ENCODE measurements at places on chromosomes 6 and 20.

GRCh38 chr20:33423141-33423834 is 20.3 kb downstream of the SNTA1 start:
- DNase-seq: no peak

DNA sequence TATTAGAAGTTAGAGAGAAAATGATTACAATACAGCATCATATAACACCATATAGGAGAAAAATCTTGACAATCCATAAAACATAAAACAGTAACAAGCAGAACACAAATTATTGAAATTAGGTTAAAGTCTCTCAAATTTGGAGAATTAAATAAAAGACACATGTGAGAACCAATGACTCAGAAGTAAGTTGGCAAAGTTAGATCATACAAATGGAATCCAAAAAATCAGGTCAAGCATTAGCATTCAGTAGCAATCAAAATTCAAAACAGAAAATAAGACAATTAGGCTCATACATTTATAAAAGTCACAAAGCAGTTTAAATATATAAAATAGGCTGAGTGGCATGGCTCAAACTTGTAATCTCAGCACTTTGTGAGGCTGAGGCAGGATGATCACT is 775.6 kb downstream of the PHF3 start:
- no peak for DNase-seq

GRCh38 chr20:11447371-11448100 is 470.2 kb upstream of the BTBD3 start:
- no peak for DNase-seq

- DNase-seq: no peak
Measured at GRCh38 chr6:157558049-157558448, 177.1 kb downstream of the ZDHHC14 start.

- no peak for DNase-seq
Measured at GRCh38 chr20:3102575-3103368, 18.2 kb upstream of the AVP start.

- DNase-seq: no peak
Measured at GRCh38 chr6:15096894-15097837, 148.7 kb upstream of the JARID2 start.

DNA sequence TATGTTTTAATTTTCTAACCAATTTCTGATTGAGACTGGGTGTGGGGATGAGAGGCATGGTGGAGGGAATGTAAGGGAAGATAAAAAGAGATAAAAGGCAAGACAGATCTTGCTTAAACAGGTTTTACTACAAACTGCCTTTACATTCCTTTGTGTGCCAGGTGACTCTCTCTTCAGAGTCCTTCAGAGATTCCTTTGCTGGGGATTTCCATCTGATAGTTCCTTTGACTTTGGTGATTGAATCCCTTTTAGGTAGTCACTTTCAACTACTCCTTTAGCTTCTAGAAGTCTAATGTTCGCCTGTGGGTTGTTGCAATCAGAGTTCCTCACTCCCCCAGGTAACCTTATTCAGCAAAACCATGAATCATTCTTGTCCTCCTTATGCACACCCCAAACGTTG is 283.3 kb upstream of the MANEA start:
- DNase-seq: no peak

DNA sequence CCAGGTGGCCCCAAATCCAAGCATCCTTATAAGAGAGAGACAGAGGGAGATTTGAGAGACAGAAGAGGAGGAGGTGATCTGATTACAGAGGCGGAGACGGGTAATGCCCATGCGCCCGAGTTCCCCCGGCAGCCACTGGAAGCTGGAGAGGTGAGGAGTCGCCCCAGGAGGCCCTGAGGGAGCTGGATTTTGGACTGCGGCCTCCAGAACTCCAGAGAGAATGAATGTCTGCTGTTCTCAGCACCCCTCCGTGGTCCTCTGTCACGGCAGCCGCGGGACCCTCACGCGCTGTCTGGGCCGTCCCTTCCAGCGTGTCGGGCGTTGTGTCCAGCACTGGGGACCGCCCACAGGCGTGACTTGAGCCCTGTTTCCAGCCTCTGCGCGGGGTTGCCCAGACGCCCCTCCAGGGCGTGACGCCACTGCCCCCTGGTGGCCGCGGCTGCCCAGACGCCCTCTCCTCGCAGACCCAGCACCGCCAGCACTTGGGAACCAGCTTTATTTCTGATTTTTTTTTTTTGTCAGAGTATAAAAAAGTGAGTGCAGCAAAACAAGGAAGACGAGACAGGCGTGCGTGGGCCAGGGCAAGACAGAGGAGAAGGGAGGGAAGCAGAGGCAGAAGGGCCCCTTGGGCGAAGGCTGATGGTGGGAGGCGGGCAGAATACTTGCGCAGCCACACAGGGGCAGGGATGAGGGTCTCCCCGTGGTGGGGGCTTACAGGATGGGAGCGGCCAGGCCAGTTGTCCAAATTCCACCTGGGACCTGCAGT is 4.1 kb upstream of the ZNF512B start:
- DNase-seq: peak; percentile 52

DNA sequence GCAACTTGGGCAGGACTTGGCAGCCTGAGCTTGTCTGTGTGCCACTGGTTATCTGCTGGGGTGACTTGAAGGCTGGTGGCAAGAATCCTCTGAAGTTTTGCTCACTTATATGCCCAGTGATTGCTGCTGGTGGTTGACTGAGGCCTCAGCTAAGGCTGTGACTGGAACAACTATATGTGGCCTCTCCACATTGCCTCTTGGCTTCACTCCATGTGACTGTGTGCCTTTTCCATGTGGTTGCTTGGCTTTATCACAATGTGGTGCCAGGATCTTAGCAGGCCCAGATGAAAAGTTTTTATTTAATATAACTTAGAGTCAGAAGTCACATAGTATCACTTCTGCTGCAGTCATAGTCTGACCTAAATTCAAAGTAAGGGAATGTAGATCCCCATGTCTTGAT is 104.5 kb downstream of the ADAT2 start:
- no peak for DNase-seq

DNA sequence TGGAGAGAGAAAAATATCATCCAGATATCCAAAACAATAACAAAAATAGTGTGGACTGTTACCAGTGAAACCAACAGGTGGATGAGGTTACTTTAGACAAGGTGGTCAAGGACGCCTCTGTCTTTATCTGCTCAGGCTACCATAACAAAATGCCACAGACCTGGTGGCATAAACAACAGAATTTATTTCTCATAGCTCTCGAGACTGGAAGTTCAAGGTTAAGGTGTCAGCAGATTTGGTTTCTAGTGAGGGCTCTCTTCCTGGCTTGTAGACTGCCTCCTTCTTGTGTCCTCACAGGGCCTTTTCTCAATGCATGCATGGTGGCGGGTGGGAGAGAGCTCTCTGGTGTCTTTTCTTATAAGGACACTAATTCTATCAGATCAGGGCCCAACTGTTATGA is 21.1 kb upstream of the LBP start:
- DNase-seq: no peak

GRCh38 chr6:33716890-33717632 is 5.6 kb upstream of the UQCC2 start:
- DNase-seq: no peak

DNA sequence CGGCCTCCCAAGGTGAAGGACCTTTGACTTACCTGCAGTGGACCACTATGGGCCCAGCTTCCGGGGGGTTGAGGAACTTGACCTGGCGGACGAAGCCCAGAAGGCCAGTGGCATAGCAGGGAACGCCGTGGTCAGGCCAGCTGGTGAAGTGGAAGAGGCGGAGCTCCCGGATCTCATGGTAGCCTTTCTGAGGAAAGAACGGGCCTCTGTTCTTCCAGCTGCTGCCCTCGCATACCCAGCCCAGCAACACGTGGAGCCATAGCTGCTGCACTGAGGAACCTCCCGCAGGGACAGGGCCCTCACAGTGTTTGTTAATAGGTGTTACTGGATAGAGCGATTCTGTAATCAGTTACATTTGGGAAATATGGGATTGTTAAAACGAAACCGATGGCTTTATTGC is 492.1 kb upstream of the CHD6 start:
- no peak for DNase-seq

- DNase-seq: no peak
Measured at GRCh38 chr6:150201285-150201684, 58.4 kb downstream of the PPP1R14C start.

GRCh38 chr20:1364106-1364505 is 28.7 kb downstream of the FKBP1A start:
- no peak for DNase-seq

DNA sequence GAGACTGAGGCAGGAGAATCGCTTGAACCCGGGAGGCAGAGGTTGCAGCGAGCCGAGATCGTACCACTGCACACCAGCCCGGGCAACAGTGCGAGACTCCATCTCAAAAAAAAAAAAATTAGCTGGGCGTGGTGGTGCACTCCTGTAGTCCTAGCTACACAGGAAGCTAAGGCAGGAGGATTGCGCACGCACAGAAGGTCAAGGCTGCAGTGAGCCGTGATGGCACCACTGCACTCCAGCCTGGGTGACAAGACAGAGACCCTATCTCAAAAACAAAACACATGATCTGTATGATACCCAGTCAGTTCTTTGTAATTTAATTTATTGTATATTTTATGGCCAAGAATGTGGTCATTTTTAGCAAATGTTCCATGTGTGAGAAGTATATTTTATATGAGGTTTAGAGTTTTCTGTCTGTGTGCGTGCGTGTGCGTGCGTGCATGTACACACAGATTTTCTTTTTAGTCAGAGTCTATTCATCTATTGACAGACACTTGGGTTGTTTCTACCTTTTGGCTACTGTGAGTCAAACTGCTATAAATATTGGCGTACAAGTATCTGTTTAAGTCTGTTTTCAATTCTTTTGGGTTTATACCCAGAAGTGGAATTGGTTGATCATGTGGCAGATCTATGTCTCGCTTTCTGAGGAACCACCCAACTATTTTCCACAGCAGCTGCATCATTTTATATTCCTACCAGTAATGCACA is 22.2 kb upstream of the MYL9 start:
- no peak for DNase-seq

DNA sequence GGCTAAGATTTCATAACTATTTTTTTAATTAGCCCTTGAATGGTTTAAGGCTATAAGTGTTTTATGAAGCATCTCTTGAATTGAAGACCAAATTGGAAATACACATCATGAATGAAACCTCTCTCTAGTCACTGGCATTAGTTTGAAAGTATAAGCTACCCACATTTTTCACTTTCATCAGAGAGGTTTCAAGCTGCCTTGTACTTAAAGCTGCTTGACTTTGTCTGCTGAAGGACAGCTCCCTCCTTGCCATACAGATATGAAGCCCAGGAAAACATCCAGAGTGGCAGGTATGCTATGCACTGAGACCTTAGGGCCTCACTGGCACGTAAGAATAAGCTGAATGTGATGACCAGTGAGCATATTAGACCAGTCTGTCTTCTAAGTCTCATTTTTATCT is 62.7 kb downstream of the ELOVL2 start:
- no peak for DNase-seq

DNA sequence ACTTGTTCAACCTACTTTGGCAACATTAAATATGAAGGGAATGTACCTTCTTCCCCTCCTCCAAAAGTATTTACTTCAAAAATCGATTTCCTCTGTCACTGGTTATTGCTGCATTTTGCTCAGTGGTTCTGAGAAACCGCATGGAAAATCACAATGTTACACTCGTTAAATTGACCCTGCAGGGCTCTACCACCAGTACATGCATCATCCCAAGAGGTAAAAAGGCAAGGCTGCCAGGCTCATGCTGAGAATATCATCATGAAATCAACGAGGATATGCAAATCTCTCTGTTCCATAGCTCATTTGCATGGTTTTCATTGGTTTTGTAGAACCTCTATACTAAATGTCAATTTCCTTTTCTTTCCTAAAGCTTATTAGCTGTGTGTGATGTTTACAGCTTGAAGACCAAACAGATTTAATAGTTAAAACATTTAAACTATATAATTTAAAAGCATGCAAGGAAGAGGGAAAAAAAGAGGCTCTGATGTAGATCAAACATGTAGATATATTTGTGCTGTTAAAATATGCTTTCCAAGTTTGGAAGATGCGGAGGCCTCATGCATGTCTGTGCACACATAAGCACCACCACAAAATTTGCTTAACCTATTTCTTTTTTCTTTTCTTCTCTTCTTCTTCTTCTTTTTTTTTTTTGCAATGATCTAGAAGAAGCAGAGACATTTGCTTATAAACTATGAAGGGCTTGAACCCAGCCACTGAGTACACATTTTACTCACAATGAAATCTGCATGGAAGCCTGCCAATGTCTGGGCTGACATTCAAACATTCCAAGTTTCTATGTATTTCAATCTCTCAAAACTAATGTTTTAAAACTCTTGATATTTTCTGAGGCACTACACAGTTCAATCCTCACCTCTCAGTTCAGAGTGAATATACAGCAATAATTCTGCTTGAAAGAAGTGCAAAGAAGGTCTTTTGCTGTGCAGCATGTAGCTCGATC is 194.0 kb downstream of the GMPR start:
- no peak for DNase-seq

DNA sequence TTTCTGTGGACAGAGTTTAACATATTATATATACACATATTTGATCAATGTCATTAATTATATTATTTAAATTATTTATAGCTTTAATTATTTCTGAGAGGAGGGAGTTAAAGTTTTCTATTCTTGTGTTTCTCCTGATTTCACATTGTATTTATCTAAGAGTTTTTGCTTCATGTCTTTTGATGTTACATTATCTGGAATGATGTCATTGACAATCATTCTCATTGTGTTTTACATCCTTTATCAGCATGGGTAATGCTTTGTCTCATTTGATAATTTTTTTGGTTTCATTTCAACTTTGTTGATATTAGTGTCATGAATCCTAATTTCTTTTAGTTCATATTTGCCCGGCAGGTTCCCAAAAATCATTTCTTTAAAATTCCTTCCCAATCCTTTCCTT is 56.7 kb upstream of the TOX2 start:
- no peak for DNase-seq

GRCh38 chr20:6165346-6165745 is 42.5 kb upstream of the FERMT1 start:
- DNase-seq: no peak

GRCh38 chr20:17129089-17129488 is 97.8 kb upstream of the PCSK2 start:
- no peak for DNase-seq

- DNase-seq: no peak
Measured at GRCh38 chr20:37231947-37232630, 29.5 kb downstream of the GHRH start.

DNA sequence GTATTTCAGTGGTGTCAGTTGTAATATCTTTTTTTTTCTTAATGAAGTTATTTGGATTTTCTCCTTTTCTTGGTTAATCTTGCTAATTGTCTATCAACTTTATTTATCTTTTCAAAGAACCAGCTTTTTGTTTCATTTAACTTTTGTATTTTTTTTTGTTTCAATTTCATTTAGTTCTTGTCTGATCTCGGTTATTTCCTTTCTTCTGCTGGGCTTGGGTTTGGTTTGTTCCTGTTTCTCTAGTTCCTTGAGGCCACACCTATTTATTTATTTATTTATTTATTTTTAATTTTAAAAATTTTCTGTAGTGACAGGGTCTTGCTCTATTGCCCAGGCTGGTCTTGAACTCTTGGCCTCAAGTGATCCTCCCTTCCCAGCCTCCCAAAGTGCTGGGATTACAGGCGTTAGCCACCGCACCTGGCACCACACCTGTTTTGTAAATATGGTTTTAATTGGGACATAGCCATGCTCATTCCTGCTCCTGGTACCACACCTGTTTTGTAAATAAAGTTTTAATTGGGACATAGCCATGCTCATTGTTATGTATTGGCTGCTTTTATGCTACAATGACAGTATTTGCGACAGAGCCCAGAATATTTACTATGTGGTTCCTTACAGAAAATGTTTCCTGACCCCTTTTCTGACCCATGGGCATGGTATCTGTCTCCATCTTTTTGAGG is 22.2 kb downstream of the KDM1B start:
- no peak for DNase-seq

GRCh38 chr20:58584051-58584824 is 66.8 kb upstream of the STX16 start:
- no peak for DNase-seq

Data from KG1 (cell line).